ENCODE measurements at places on chromosomes 4 and X. TPM values are rescaled to one million over a fixed set of nuclear protein-coding genes. Genes with fewer than 3 reads are reported as not detected.

DNA sequence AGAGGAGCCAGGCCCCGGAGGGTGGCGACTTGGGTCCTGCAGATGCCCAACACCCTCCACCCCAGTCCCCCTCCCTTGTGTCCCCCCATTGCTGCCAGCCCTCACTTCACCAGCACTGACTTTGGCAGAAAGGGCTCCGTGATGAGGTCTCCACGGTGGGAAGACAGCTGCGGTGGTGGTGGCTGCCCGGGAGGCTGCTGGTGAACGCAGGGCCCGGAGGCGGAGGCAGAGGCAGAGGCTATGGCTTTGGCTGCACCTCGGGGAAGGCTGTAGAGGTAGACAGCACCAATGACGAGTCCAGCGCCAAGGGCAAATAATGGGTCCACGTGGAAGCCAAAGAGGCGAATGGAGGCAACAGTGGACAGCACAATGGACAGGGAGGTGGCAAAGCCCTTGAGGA lies 6.8 kb downstream of the SLC35A2 start:
- no peaks in the 10 kb centered on the region for H3K4me1 ChIP-seq
- peaks cover 33% of the 10 kb centered on the region for H3K27me3 ChIP-seq
- H3K36me3 ChIP-seq: no peaks in the 10 kb centered on the region
- no peak for DNase-seq

DNA sequence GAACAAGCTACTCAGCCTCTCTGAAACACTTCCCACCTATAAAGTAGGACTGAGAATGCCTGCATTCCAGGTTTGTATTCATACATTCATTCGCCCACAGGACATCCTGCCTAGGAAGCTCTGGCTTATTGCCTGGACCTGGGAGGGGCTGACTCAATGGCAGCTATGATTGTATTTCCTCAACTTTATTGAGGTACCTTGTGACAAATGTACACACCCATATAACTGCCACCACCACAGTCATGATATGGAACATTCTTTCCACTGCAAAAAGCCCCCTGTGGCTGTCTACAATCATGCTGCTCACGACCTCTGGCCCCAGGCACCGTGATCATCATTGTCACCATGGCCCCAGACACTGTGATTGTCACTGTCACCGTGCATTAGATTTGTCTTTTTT lies 68.3 kb downstream of the ABLIM2 start:
- no peaks in the 10 kb centered on the region for H3K27me3 ChIP-seq
- H3K27ac ChIP-seq: peak overlapping the region; percentile 25
- no peaks in the 10 kb centered on the region for H3K36me3 ChIP-seq
- H3K4me1 ChIP-seq: no peaks in the 10 kb centered on the region
- no peak for DNase-seq

DNA sequence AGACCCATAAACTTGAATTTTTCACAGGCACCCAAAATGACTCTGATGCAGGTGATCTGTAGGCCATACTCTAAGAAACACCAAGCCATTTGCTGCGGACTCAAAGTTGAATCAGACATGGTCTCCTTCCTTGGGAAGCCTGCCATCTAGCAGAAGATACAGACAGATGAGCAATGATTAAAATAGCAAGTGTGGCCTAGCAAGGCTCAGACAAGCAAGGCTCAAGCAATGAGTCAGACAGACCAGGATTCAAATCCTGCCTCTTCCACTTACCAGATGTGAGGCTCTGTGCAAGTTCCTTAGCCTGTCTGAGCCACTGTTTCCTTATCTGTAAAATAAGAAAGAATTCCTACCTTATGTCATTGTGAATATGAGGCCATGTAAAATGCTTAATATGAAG lies 2.3 kb downstream of the CCDC149 start:
- H3K4me1 ChIP-seq: no peaks in the 10 kb centered on the region
- no peak for DNase-seq
- no peak overlapping the region for H3K27ac ChIP-seq

GRCh38 chrX:9604111-9604907 lies 139.5 kb downstream of the TBL1X start:
- no peaks in the 10 kb centered on the region for H3K4me1 ChIP-seq
- H3K36me3 ChIP-seq: no peaks in the 10 kb centered on the region
- H3K27ac ChIP-seq: peak overlapping the region; percentile 33
- H3K4me3 ChIP-seq: no peak overlapping the region
- peak; percentile 51 for DNase-seq

DNA sequence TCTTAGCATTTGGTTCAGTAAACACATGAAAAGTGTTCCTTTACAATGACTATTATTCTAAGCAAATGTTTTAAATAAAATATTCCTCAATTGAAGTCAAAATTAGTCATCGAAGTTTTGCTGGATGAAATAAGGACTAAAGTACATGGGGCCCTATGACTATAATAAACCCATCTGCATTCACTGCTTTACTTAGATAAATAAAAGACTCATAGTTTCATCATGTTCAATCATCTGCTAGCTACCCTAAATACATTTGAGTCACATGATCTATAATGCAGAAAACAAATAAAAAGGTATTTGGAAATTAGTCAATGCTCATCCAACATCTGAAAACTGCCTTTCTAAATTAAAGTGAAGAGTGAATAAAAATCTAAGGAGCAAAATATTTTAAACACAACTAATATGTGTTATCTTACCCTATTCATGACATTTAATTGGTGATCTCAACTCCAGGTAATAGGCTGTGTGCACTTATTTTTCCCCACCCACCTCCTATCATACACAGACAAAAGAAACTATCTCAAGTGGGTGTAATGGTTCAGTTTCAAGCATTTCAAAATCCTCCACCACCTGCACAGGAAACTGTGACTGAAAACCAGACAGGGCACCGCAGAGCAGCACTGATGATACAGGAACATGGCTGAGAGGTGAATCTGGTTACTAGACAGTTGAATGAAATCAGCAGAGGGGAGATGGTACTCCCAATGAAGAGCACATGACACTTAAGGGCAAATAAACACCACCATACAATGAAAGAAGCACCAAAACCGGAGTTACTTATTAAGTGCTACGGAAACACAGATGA lies 78.6 kb downstream of the CAMK2D start:
- no peaks in the 10 kb centered on the region for H3K27me3 ChIP-seq
- H3K4me3 ChIP-seq: no peak overlapping the region
- no peak for DNase-seq

Gene CTAG1A
- total RNA-seq: 2.3 TPM

Measured in breast epithelium (tissue), 4 donors.